Hypothalamus (tissue), 51 donors: ENCODE measurements at places on chromosomes 7 and 10.

DNA sequence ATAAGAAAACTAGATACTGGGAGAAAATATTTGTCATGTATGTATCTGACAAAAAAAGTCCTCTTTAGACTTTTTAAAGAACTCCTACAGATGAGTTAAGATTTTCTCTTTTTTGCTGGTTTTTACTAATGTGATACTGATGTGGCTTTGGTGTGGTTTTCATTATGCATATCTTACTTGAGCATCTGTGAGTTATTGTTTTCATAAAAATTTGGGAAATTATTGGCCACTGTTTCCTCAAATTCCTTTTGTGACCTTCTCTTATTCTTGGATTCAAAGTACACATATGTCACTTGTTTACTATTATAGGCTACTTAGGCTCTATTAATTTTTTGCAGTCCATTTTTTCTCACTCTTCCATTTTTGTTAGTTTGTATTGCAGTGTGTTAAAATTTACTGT is 89.0 kb downstream of the PPP1R9A start:
- no peak for DNase-seq

GRCh38 chr7:133155642-133156041 is 73.8 kb upstream of the CHCHD3 start:
- DNase-seq = no peak

DNA sequence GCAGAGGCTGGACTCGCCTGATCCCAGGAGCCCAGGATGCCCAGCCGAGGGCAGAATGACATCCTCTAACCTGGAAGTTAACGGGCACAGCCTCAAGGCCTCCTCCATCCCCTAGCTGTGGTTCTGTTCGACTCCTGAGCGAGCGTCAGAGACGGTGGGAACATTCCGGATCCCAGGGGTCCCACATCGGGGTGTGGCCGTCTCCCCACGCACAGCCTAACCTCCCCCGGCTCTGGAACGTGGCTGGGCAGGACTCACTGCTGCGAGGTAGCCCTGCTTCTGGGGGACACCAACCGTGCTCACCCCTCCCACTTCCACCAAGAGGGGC is 8.4 kb downstream of the FOXL3 start:
- no peak for DNase-seq

DNA sequence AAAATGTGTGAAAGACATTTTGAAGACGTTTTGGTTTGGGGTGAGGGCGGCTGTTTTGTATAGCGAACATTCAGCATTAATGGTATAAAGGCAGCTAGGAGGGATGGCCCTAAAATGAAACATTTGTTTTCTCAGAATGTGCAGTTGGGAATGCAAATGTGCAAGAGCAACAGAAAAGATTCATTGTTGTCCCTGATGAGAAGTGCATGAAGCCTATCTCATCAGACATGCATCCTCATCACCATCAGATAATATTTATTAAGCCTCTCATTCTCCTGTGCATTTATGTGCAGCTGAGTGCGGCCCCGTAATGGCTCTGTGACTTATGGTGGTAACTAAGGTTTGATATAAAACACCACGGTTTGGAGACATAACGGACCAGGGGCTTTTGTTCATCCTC is 199.5 kb downstream of the GFRA1 start:
- DNase-seq = no peak

DNA sequence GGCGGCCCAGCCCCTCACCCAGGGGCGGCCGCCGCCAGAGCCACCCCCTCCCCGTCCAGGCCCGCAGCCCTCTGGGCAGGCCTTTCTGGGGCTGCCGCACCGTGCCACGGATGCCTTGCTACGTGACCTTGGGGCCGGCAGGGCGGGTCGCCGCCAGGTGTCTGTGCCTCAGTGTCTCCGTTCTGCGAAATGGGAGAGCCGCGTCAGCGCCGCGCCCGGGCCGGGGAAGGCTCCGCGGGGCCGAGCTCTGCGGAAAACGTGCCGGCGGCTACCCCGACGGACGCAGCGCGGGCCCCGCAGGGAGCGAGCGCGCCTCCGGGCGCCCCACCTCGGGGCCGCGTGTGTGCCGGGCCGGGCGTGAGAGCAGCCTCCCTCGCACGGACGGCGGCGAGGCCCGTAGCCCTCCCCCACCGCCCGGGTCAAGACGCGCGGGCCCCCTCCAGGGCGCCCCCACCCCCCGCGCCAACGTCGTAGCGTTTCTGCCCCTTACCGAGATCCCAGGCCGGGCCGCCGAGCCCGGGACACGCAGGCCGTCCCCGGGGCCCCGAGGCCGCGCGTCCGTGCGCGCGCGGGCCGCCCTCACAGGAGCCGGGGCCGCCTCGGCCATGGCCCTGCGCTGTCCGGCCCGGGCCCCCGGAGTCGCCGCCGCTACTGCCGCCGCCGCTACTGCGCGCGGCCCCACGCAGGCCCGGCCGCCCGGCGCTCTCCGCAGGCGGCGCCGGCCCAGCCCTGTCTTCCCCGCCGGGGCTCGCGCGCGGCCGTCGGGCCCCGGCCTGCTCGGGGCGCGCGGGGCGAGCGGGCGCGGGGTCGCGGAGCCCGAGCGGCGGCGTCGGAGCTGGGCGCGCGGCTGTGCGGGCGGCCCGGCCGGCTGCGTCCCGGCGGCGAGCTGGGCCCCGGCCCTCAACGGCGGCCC is 1.1 kb downstream of the ZNF777 start:
- DNase-seq = no peak

- DNase-seq = no peak
Measured at GRCh38 chr7:105278565-105278964, 110.2 kb downstream of the SRPK2 start.

GRCh38 chr10:5529702-5530411 is 5.1 kb downstream of the CALML3 start:
- DNase-seq = no peak

DNA sequence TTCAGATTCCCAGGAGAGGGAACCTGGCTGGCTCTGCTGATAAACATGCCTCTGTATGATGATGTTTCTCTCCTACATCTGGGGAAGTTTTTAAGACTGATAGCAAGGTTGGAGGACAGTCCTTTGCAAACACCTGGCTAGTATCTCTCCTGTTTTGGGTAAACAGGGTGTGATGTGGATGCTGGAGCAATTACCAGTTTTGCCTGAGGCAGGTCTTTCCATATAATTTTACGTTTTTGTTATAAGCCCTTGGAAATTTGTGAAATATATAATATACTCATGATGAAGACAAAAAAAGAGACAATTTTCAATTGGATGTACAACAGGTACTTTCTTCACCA is 138.6 kb downstream of the ADAM22 start:
- no peak for DNase-seq

- no peak for DNase-seq
Measured at GRCh38 chr7:22210355-22210754, 146.6 kb downstream of the RAPGEF5 start.

DNA sequence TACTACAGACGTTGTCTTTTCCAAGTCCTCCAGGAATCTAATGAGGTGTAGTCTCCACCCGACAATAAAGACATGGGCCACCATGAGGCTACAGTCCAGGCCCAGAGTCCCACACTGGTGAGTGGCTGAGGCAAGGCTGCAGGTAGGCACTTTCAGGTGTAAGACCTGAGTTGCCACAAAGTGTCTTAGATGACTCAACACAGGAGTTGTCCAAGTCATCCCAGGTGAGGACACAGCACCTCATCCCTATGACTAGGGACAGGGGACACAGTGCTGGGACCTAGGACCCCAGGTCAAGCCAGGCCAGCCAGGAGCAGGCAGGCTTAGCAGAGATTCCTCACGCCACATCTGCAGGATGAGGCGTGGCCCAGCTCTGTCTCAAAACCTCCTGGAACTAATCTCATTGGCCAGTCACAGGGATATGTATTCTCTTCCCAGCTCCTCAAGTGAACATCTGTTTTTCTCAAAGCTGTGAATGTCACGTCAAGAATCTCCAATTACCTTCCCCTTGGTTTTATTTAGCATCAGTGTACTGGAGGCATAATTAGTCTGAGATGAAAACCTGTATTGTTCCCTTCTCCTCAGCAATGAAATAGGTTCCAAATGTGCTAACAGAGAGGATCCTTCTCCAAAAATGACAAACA is 254.6 kb downstream of the GRID1 start:
- no peak for DNase-seq

DNA sequence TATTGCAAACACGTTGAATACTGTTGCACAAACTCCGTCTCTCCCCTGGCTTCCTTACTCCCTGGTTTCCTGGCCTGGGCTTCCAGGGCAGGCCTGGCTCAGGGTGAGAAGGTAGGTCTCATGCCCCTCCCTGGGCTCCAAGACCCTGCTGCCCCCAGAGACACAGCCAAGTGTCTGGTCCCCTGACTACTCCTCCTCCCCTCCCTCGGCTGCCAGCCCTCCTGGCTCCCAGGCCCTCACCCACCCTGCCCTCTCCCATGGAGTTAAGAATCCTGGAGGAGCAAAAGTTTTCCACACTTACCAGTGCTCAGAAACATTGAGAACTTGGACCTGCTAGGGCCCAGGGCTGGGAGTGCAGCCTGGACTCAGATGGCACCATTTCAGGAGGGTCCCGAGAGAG is 47.2 kb upstream of the RABGEF1 start:
- DNase-seq = no peak

DNA sequence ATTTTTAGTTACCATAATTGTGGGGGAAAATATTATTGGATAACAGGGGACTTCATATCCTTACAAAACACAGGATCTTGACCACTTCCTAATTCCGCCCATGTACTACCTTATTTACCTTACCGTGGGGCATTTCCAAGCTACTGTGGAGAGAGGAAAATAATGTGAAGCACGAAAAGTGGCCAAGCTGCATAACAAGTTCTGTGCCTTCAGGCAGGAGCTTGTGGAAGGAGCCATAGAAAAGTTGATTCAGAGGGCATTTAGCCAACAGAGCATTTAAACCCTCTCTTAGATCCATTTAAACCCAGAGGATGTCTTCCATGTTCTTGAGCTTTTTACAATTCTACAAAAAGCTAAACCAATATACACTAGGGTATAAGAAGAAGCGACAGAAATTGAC is 41.6 kb downstream of the DNAJB9 start:
- no peak for DNase-seq

- no peak for DNase-seq
Measured at GRCh38 chr7:6320791-6321190, 48.4 kb upstream of the CYTH3 start.

GRCh38 chr10:6936931-6937330 is 356.9 kb upstream of the PRKCQ start:
- DNase-seq = no peak

- no peak for DNase-seq
Measured at GRCh38 chr7:139916717-139917395, 87.8 kb downstream of the TBXAS1 start.

- DNase-seq = no peak
Measured at GRCh38 chr7:55464422-55464821, 99.3 kb downstream of the LANCL2 start.

GRCh38 chr10:35208949-35209613 is 82.4 kb downstream of the CREM start:
- no peak for DNase-seq

DNA sequence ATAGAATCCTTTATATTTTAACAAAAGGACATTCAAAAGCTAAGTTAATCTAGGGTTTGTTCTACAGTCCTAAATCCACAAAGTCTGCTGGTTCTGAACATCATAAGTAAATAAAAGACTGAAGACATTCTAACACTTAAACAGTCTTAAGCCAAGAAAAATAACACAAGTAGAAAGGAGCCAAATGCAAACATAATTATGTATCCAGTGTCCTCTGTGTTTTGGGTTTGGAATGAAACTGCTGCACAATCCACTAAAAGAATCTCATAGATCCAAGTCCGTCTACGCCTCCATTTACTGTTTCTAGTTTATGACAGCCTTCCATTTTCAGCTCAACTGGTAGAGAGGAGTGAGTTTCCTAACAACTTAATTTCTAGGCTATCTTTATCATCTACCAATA is 623.6 kb upstream of the FZD8 start:
- DNase-seq = no peak

GRCh38 chr7:28672397-28672797 is 260.1 kb downstream of the CREB5 start:
- no peak for DNase-seq

DNA sequence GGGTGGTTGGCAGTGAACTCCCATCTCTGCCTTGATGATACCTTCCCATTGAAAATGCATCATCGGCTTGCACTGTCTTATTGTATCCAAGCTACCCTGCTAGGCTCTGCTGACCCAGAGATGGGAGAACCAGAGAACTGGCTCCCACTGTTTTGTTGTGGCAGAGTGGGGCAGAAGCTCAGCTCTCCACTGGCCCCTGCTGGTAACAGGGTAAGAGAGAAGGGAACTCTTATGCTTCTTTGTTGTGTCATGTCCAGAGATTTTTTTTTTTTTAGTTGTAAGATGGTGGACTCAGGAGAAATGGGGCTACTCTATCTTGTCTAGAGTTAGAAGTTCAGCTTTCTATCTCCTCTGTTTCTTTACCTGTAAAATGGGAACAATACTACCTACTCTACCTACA is 100.5 kb upstream of the SDK1 start:
- no peak for DNase-seq

GRCh38 chr7:13981070-13981469 is 8.4 kb downstream of the ETV1 start:
- DNase-seq = no peak

DNA sequence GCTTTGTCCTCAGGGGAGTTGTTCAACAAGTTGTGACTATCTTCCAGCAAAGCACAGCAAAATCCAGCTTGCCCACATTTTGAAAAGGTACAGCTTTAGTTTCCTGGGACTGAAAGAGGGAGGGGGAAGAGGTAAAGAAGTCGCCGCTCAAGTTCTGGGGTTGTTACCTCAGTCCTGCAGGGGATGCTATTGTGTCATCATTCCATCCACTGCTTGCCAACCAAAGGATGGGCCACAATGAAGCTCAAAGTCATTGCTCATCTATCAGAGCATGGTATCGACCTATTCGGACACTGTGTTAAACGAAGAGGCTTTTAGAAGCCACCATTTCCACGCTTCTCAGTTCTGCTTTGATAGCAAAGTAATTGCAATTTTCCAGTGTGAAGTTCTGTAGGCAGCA is 34.3 kb downstream of the NPY start:
- DNase-seq = no peak

GRCh38 chr10:75568450-75569130 is 137.2 kb downstream of the LRMDA start:
- no peak for DNase-seq

- no peak for DNase-seq
Measured at GRCh38 chr7:142523821-142524460, 225.3 kb upstream of the PRSS1 start.
